ENCODE measurements at places on chromosomes 1 and 21. TPM values are rescaled to one million over a fixed set of nuclear protein-coding genes. Genes with fewer than 3 reads are reported as not detected.

DNA sequence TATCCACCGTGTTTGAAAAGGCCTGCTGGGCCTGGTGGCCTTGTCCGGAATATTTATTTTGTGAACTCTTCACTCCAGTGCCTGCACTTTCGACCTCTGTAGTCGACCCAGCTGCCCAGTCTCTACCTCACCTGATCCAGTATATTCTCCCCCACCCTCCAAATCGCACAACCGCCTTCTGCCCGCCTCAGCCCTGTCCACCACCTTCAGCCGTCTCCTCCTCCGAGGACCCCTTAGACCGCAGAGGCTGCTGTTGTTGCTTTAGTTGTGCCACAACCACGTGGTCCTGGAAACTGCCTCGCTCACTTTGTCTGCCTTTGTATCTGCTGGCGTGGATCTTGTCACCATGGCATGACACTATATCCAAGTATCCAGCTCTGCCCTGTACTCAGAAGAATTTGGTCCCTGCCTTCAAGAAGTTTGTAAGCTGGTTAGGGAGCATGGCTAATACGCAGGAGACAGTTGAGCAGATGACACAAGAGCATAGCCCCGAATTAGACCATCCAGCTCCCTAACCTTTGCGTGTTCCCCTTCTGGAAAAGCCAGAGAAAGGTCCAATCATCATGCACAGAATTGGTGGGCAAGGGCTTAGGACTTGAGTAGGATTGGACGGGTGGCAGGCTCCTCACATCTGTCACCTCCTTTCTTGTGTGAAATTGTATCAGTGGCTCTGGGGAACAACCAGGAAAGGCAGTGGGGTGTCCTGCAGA lies 1.5 kb downstream of the PHGDH start:
- no peak for DNase-seq

Gene NFIA
- 159 TPM for total RNA-seq

Gene SV2A
- 0.75 TPM for total RNA-seq

Gene SERPINC1
- total RNA-seq, result not detected

Gene TP73
- total RNA-seq, result not detected

Gene TMPRSS2
- total RNA-seq, result not detected
